AG09309 (cell line): ENCODE measurements at places on chromosomes 4 and X.

GRCh38 chr4:112140536-112140935 lies 4.7 kb upstream of the FAM241A start:
- no peak for DNase-seq

DNA sequence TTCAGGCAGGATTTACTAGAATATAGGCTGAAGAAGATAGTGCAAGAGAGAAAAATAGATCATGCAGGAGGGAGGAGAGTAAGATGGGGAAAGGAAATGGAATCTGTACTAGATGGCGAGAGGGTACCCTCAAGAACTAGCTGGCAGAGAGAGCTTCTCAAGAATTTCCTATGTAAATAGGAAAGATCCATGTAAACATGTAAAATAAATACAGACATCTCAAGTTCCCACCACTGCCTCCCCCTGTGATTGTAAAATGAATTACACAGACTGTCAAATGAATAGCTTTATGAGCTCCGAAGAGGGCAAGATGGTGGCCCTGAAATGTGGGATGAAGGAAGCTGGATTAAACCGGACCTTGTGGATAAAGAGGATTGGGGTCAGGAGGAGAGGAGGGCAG lies 178.0 kb downstream of the PALLD start:
- no peak for DNase-seq

DNA sequence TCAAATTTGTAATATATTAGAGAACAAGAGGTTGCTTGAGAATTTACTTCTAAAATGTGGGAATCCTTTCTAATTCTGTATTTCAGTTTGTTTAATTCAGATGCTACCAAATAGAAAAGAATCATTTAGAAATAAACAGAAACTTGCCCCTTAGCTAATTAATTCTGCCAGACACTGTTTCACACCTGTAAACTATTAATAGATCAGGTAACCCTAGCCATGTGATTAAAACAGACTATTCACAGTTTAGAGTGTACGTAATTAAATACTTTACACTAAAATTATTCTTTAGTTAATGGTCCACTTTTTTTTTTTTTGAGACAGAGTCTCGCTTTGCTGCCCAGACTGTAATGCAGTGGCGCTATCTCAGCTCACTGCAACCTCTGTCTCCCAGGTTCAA lies 124.0 kb downstream of the PTPN13 start:
- DNase-seq = no peak

DNA sequence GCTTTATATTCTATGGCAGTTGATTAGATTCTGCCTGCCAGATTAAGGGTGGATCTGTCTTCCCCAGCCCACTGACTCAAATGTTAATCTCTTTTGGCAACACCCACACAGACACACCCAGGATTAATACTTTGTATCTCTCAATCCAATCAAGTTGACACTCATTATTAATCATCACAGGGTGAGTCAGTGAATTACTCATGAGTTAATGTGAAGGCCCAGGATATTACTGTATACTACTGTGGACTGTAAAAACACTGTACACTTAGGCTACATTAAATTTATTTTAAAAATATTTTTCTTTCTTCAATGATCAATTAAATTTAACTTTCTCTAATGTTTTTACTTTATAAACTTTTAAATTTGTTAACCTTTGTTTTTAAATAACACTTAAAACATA lies 87.7 kb downstream of the NAP1L3 start:
- no peak for DNase-seq

- DNase-seq = no peak
Measured at GRCh38 chrX:53458082-53458481, 23.9 kb upstream of the HSD17B10 start.

- DNase-seq = no peak
Measured at GRCh38 chrX:117510453-117510852, 606.2 kb downstream of the KLHL13 start.

GRCh38 chrX:31337332-31337731 lies 265.5 kb upstream of the FTHL17 start:
- DNase-seq = no peak

- no peak for DNase-seq
Measured at GRCh38 chr4:29081234-29081955, 1638.8 kb upstream of the PCDH7 start.

DNA sequence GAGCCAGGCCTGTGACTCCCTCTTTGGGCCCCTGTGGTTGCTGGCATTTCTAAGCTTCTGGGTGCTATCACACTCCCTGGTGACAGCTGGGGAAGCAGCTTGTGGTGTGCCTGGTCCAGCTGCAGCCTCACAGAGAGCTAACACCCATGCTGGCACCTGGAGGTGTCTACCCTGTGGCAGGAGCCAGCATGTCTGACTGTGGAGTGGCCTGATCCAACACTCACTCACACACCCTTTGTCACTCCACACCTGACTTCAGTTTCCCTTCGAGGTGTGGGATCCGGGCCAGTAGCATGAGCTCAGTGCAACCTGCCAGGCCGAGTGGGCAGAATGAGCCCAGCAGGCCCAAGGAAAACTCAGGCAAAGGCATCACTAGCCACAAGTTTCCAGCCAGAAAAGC lies 67.5 kb downstream of the TECRL start:
- DNase-seq = no peak

- no peak for DNase-seq
Measured at GRCh38 chr4:24840826-24841543, 45.6 kb downstream of the SOD3 start.

- no peak for DNase-seq
Measured at GRCh38 chr4:180542445-180543100, 1700.6 kb upstream of the TENM3 start.

- DNase-seq = no peak
Measured at GRCh38 chrX:116281106-116281505, 110.6 kb downstream of the AGTR2 start.

DNA sequence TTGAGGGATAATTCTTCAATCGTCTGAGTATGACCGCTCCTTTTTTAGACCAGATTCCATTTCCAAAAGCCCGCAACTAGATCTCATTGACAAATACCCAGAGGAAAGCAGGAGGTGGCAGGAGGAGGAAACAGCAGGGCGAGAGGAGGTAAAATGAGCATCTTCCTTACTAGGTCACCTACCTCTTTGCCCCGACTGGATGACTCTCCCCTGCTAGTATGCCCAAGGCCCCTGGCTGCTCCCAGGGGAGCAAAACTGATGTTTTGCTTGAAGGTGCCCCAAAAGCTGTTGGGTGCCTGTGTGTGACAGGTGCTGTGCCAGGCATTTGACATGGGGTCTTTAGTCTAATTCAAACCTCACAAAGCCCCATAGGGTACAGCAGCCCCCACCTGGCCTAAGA lies 48.9 kb downstream of the C4orf50 start:
- DNase-seq = no peak

DNA sequence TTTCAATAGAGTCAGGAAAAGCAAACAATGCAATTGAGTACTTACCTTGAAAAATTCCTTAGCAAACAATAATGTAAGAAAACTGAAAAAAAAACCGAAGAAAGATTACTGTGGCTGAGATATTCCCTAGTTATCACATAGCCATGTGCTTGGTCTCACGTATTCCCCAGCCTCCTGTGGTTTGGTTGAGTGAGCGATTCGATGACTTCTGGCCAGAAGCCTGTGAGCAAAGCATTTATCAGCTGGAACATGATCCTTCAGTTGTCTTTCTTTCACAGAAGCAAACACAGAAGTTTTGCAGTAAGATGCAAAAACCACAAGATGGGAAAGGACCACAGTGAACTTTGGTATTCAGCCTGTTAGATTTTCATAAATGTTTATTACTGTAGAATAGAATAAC lies 1754.3 kb upstream of the AGA start:
- DNase-seq = no peak

DNA sequence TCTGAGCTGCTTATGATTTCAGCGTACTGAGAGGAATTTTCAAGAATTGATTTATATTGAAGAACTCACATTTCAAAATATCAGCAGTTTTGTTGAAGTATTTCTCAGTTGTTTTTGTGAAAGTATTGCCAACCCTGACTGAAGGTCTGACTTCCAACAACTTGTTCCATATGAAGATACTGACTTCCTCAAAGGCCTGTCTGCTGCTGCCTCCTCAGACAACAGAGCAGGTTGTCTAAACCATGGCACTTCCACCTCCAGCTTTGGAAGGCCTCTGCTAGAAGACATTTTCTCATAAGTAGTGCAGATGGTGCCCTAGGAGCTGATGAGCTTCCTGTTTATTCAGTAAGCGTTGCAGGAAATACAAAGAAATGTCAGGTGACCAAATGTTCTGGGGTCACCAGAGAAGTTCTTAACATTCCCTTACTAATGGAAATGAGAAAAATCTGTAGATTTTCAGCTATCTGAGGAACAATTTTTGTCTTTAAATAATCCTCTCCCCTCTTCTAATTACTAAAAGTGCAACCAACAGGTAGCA lies 28.8 kb downstream of the FGF2 start:
- no peak for DNase-seq

- no peak for DNase-seq
Measured at GRCh38 chr4:190020790-190021717, 6.0 kb downstream of the FRG2 start.

DNA sequence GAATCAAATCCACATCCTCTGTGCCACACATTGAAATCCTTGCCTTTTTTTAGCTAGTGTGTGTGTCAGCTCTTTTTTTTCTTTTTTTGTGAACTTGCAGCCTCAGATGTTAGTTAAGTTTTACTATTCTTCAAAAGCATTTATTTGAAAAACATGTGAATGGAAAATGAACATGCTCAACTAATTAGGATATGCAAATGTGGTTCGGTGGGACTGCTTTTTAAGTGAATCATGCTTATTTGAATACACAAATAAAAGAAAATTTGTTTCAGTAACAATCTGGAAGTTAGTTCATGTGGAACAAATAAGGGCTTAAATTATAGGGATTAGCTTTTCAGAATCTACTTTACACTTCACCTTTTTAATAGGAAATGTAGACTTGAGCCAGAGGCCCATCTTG lies 751.5 kb upstream of the FAM241A start:
- no peak for DNase-seq

DNA sequence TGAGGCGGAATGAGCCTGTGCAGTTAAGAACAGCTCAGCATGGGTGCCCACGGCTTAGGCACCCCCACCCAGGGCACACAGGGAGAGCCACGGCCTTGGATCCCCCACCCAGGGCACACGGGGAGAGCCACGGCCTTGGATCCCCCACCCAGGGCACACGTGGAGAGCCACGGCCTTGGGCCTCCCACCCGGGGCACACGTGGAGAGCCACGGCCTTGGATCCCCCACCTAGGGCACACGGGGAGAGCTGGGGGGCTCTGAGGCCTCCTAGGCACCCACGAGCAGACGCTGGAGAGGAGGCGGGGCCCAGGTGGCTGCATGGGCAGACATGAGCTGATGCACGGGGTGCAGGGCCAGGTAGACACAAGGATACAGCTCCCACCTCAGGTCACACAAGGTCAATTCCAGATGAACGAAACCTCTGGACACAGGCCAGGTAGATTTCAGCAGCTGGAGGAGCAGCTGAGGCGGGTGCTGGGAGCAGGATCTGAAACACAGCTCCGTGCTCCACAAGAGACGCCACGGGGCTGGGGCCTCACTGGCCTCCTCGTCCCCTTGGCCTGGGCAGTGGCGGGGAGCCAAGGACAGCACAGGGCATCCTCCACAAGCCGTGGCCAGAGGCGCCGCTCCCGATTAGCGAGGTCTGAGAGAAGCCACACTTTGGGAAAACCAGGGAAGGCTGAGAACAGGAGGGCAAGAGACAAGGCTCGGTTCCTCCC lies 30.8 kb downstream of the GAK start:
- DNase-seq = no peak

DNA sequence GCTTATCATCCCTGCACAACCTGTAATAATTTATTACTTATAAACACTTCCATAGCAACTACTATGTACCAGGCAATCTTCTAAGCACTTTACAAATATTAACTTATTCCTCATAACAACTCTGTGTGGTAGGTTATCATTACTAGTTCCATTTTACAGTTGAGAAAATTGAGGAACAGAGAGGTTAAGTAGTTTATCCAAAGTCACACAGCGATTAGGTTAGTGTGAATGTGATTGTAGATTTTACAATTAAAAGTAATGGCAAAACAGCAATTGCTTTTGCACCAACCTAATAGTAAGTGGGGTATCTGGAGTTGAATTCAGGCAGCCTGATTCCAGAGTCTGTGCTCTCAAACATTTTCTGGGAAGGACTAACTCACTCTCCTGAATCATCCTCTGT lies 348.9 kb downstream of the NKX6-1 start:
- no peak for DNase-seq

DNA sequence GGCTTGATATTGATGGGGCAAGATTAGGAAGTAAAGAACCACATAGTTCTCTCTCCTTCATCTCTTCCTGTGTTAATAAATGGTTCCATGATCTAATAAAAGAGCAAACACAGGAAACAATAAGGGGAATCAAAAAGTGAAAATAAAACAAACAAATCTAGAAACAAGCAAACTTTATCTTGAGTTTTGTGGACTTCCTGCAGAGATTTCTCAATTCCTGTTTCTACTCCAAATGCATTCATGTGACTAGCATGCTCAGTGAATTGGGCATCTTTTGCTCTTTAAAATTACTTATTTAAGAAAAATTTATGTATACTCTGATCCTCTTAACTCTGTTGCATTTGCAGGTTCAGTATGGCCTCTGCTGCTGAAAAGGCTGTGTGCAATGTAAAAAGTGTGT lies 682.0 kb downstream of the KCTD8 start:
- no peak for DNase-seq

GRCh38 chr4:86896596-86896995 lies 4.4 kb upstream of the C4orf36 start:
- no peak for DNase-seq

DNA sequence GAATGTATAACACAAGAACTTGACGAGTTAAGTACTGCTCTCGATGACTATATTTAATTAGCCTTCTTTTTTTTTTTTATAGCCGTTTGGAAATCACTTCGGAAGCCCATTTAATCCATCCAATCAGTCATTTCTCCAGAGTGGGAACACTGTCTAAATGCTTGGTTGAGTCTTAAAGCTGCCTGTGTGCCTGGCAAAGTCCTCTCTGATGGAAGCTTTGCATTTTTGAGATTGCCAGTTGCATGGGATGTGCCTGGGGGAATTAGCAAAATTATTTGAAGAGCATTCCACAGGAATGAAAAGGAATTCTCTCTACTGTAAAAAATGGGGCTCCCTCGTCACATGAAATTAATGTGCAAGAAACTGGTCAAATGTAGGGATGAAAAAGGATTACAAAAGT lies 398.8 kb upstream of the RPS6KA3 start:
- no peak for DNase-seq

GRCh38 chr4:186021461-186022167 lies 47.3 kb upstream of the TLR3 start:
- no peak for DNase-seq

GRCh38 chr4:38332699-38333098 lies 331.3 kb upstream of the KLF3 start:
- DNase-seq = no peak

- no peak for DNase-seq
Measured at GRCh38 chrX:6738518-6739470, 203.9 kb upstream of the VCX3A start.

- DNase-seq = no peak
Measured at GRCh38 chr4:56618734-56619133, 62.4 kb downstream of the HOPX start.

DNA sequence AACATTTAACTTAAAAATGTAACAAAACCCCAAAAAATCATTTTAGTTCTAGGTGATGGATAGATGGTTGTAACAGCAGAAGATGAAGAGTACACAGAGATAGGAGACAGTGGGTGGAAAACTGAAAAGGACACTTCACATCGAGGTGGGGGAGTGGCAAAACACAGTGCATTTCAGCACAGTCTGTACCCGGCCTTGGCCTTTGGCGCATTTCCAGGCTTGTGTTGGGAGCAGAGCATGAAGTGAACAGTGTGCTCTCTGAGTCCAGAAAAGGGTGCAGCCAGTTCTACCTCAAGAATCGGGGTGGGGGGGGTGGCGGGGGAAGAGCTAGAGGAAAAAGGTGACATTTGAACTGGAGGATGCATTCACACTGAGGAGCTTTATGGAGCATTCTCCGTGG lies 4.3 kb downstream of the TSPYL2 start:
- no peak for DNase-seq

GRCh38 chr4:65661471-65661870 lies 8.8 kb downstream of the EPHA5 start:
- DNase-seq = no peak
